ENCODE measurements at places on chromosomes 12 and 14.
A peak's percentile ranks its signal among the peaks of the same experiment; 100 is the strongest.

GRCh38 chr12:71671816-71672215 is 7.7 kb downstream of the THAP2 start:
- no peak for DNase-seq

- no peak for DNase-seq
Measured at GRCh38 chr12:5861416-5861815, 83.6 kb downstream of the ANO2 start.

GRCh38 chr14:34201909-34202637 is 251.2 kb upstream of the EGLN3 start:
- no peak for DNase-seq

GRCh38 chr14:59919570-59920377 is at the start of gene LRRC9:
TSS of gene LRRC9 (plus strand) at chr14:59920144.
- peak; percentile 6 for DNase-seq

- no peak for DNase-seq
Measured at GRCh38 chr14:60514741-60515491, 6.0 kb downstream of the SIX6 start.

GRCh38 chr12:117027251-117028086 is 71.7 kb downstream of the TESC start:
- DNase-seq = no peak

- DNase-seq = peak; percentile 53
Measured at GRCh38 chr12:6426882-6427671, 17.7 kb upstream of the CD27 start.

- DNase-seq = no peak
Measured at GRCh38 chr12:43861015-43861839, 25.3 kb downstream of the TMEM117 start.

GRCh38 chr12:52537101-52537500 is 15.8 kb downstream of the KRT71 start:
- DNase-seq = no peak

DNA sequence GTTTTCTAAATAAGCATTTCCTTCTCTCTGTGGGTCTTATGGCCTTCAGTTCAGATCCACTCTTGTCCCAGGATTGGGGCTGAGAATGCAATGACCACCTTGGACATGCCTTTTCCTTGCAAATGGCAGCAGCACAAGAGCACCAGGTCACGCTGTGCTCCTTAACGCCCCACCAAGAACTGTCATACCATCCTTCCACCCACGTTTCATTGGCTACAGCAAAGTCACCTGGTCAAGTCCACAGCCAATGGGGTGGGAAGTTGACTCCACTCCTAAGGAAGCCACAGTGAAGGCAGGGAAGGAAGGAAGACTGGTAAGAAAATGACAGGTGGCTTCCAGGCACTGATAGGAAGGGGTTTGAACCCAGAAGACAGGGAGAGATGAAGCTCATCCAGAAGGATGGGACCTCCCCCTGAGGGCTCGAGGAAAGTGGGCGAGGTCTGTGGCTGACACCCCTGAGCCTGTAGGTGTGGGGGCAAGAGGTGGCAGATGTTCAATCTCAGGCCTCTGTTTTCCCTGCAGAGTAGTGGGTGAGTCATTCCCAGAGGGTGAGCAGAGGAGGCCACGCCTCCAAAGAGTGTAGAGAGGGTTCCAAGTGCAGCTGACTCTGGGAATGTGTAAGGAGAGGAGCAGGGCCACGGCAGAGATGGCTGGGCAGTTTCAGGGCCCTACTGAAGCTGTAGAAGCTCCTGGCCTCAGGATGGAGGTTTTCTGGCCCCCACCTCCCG is 113.5 kb upstream of the VRK1 start:
- DNase-seq = no peak
